Endothelial cell of umbilical vein (primary cell): ENCODE measurements at places on chromosomes 5 and 9. TPM values are rescaled to one million over a fixed set of nuclear protein-coding genes. Genes with fewer than 3 reads are reported as not detected.

CCL21 gene
- total RNA-seq, result 0.85 TPM in 1 of 2 replicates, not detected in the other

PCDHB15 gene
- 0.55 and 0.69 TPM in 2 replicates for total RNA-seq

DNA sequence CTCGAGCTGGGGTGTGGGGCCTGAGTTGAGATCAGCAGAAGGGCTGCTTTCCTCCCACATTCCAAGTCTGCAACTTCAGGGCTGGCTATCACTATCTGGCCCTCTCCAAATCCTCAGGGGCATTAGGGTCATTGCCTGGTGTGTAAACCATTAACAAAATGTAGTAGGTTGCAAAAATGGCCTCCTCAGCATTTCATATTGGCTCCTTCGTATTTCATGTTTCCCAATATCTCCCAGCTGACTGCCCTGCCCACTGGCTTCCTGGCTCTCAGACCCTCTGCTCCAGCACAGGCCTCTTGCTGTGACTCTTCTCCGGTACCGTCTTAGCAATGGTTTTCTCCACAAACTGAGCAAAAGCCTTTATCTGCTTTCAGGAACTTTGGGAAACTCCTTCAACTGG is 113.8 kb downstream of the GADD45G start:
- no peaks in the 10 kb centered on the region for H3K36me3 ChIP-seq
- no peak for DNase-seq
- H3K4me3 ChIP-seq, result no peak overlapping the region
- no peaks in the 10 kb centered on the region for H3K4me1 ChIP-seq

- H3K4me1 ChIP-seq, result peaks cover 6% of the 10 kb centered on the region
- H3K36me3 ChIP-seq, result peaks cover 13% of the 10 kb centered on the region
- H3K4me3 ChIP-seq, result no peak overlapping the region
- no peaks in the 10 kb centered on the region for H3K27me3 ChIP-seq
Observed at GRCh38 chr5:71471193-71471592, 15.7 kb downstream of the BDP1 start.

PLAC8L1 gene
- 0.80 and 1.1 TPM in 2 replicates for total RNA-seq

SOHLH1 gene
- total RNA-seq, result not detected in 2 replicates

DNA sequence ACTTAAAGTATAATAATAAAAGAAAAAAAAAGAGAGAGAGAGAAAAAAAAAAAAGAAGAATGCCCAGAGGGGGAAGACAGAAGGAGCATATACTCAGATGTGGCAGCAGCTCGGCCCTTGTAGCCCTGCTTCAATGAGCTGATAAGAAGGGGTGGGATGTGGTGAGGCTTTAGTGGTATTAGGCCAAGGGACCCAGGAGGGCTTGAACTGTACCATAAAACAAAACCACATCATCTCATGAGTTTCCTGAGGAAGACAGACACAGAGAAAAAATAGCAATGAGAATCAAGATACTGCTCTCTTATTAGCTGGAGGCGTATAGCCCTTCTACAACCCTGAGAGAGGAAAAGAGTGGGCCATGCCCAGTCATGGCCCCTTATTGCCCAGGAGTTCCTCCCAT is 72.8 kb downstream of the SLC1A1 start:
- H3K4me1 ChIP-seq, result peaks cover 8% of the 10 kb centered on the region
- no peaks in the 10 kb centered on the region for H3K27me3 ChIP-seq
- H3K27ac ChIP-seq, result no peak overlapping the region
- H3K4me3 ChIP-seq, result no peak overlapping the region

DNA sequence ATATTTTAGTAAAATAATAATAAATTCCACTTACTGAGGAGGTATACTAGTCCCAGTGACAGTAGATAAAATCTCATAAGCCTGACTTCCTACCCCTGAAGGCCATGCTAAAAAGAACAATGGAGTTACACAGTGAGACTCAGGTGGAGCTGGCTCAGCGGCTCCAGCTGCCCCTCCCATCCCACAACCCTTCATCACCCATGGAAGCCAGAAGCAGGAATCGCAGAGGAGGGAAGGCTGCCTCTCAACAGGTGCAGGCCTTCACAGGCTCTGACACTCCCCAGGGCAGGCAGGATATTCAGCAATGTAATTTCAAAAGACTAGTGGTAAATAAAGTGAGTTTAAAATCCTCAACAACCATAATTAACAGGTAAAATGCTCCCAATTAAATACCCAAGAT is 67.5 kb downstream of the FANCC start:
- no peak for DNase-seq
- H3K27me3 ChIP-seq, result no peaks in the 10 kb centered on the region
- no peaks in the 10 kb centered on the region for H3K4me1 ChIP-seq
- no peak overlapping the region for H3K4me3 ChIP-seq

DNA sequence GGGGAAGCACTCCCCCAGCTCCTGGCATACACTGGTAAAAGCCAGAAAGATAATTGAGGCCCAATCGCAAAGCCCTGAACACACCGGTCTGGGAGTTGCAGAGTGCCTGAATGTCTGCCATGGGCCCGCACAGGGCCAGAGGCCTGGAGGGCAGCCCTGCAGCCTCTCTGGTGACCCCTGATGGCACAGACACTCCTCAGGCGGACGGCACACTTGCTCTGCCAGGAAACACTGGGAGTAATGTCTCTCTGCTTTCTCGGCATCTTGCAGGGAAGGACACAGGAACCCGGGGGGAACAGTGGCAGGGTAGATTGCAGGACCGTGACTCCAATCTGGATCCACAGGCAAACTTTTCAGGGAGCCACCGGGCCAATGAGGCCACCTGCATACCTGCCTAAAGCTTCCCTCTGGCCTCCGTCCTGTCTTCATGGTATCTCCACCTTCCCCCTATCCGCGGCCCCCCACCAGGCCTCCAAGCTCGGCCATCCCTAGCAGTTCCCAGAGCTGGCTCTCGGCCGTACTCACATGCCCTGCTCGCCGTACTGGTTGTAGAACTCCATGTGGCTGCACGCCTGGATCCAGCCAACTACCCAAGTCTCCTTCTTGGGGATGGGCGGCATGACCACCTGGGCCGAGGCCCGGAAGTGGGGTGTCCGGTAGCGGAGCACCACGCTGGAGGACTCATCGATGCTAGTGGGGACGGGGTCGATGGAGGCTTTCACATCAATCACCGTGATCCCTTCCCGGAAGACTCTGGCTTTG is 797 bp downstream of the FAM78A start:
- peak overlapping the region; percentile 73 for H3K27ac ChIP-seq
- peaks cover 48% of the 10 kb centered on the region for H3K4me1 ChIP-seq
- no peaks in the 10 kb centered on the region for H3K27me3 ChIP-seq
- peak; percentile 59 for DNase-seq
